Epithelial cell of prostate (primary cell): ENCODE measurements at places on chromosomes 7 and 10.

DNA sequence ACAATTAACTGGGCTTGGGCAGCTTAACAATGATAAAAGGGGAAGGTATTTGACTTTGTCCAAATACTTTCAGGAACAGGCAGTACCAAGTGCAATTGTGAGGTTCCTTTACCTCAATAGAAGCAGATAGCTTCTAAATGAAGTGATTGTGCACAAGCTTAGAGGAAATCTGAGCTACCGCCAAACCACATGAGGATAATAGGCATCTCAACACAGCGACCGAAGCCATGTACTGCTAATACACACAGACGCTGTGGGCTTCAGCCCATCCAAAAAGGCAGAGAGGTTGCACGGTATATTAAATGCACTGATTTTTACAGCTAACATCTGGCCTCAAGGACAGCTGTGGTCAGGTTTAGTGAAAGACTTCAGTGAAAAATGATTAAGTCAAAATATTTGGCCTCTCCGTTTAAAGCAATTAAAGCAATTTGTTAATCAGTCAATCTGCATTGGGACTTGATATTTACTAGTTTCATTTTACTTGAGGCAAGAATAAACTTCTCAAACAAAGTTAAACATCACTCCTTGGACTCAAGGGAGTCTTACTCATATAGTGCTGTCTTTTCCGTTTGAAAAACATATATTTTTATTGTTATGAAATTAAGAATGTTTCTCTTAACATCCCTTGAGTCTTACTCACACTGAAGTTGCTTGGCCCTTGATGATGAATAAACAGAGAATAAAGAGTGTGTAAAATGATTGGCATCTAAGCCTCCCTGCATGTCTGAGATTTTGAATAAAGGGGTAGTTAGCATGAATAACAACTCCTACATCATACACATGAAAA, 306.3 kb downstream of the C7orf25 start:
- DNase-seq: no peak

DNA sequence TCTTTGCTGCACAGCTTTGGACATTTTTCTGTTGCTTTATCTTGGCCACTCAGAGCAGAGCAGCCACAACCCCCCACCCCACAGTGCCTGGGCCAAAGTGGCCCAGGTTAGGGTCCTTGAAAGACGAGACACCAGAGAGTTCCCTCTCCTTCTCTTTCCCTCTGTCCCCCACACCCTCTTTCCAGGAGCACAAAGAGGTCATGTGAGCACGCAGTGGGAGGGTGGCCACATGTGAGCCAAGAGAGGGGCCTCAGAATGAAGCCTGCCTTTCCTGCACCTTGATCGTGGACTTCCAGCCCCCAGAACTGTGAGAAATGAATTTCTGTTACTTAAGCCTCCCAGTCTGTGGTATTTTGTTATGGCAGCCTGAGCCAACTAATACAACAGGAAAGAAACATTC, 14.6 kb upstream of the MSMB start:
- DNase-seq: no peak

- no peak for DNase-seq
Measured at GRCh38 chr7:138569418-138569817, 109.4 kb downstream of the TRIM24 start.

- DNase-seq: no peak
Measured at GRCh38 chr7:90726120-90726519, 130.0 kb downstream of the CDK14 start.

DNA sequence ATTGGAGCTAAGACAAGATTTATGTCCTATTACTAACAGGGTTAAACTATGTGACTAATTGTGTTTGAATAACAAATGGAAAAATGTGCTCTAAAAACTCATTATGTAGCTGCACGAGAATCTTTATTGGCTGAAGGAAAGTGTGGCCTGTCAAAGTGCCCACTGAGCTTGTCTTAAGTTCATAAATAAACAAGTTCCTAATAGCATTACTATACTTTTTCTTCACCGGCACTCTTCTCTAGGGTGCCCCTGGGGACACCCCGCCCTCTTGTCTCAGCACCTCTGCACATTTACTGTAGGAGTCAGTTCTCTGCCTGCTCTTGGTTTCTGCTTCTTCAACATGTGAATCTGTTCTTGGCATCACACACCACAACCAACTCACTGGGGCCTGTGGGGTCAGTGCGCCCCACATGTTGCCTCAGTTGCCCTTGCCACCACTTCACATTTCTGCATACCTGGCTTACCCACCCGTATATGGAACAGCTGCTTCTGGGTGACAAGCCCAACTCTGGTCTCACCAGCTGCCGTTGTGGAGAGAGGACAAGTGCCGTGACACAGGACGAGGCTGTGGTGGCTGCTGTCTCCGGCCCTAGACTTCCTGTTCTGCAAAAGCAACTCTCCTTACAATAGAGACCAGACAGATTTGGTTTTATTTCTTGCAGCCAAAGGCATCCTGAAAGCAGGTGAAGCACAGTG, 96.3 kb upstream of the DDC start:
- no peak for DNase-seq

- DNase-seq: no peak
Measured at GRCh38 chr7:4084271-4084670, 597.8 kb upstream of the FOXK1 start.

GRCh38 chr7:33982425-33982786, 77.1 kb downstream of the BMPER start:
- DNase-seq: peak; percentile 18

- DNase-seq: no peak
Measured at GRCh38 chr7:13098161-13098560, 410.7 kb downstream of the ARL4A start.

GRCh38 chr10:5854131-5854475, 35.6 kb downstream of the ANKRD16 start:
- no peak for DNase-seq

DNA sequence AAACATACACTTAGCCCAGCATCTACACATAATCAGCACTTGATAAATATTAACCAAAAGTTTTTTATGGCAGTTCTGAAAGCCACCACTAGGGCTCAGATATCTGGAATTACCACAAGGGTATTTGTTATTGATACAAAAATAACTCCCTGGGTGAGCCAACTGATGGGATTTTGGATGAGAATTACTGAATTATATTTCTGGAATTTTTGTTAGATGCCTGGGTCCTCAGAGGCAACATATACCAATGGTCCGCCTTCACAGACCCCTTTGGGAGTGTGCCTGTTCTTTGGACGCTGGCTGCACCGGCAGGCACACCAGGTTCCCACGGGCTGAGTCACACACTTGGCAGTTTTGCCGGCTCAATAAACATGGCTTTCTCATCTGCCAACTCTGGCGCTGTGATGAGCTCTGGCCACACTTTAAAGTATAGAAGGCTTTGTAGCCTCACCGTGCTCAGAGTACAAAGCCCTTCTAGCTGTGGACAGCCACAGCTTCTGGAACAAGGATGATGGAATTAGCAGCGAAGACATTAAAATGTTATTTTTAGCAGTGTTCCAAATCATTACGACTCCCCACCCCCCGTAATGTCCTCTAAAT, 24.5 kb upstream of the EEPD1 start:
- peak; percentile 64 for DNase-seq

- no peak for DNase-seq
Measured at GRCh38 chr10:60096761-60097513, 190.6 kb upstream of the CCDC6 start.

DNA sequence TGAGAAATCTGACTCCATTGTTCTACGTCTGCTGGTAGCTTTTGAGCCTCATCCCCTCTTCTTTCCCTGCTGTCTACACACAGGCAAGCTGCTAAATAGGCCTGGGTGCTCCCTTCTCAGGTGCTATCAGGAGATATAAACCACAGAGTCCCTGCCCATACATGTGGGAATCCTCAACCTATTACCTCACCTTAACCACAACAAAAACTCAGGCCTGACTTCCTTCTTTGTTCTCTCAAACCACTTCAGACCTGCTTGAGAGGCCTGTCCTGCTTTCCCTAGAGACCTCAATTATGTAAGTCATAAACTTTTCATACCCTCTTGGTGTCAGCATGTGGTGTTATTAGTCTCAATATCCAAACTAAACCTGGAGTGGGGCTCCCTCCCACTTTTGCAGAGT, 75.0 kb upstream of the MAGI2 start:
- peak; percentile 91 for DNase-seq

DNA sequence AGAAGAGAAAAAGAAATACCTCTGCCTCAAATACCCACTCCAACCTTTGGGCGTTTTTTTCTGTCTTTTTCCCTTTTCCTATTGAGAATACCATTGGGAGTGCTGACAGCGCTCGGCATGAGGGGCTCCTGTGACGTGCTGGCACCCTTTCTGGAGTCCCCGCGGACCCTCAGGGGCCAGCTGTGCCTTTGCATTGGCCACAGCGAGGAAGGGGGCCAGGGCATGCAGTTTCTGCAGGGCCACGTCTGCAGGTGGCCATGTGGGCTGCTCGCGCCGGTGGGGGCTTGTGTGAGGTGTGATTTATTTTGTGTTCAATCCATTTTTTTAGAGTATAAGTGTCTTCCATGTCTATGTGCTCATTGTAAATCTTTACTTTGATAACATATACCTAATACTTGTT, 57.4 kb downstream of the INPP5A start:
- no peak for DNase-seq

GRCh38 chr10:24771943-24772694, 48.4 kb upstream of the ARHGAP21 start:
- DNase-seq: no peak

DNA sequence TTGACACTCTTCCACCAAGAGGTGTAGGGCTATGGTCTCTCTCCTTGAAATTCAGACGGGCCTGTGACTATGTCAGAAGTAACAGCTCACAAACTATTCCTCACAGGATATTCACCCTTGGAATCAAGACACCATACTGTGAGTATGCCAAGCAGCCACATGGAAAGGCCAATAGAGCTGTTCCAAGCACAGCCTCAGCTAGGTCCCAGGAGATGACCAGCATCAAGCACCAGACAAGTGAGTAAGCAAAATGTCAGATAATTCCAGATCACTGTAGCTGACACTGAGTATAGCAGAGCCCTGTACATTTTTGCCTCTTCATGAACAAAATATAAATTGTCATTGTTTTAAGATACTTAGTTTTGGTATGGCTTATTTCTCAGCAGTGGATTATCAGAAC, 88.1 kb upstream of the KCND2 start:
- DNase-seq: no peak

GRCh38 chr7:138460649-138461607, 869 bp downstream of the TRIM24 start:
- DNase-seq: no peak

DNA sequence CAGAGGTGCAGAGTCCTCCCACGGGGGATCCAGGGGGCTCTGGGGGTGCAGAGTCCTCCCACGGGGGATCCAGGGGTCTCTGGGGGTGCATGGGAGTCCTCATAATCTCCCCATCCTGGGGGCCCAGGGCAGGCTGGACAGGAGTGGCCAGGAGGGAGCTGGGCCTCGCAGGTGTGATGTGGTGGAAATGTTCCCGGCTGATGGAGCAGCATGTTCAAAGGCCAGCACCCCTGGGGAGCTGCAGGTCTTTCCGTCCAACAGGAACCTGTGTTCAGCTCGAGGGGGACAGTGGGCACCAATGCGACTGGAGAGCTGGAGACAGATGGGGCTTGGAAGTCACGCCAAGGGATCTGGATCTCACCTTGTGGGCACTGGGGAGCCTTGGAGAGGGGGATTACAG, 38.5 kb upstream of the PSMG3 start:
- no peak for DNase-seq

GRCh38 chr7:105678811-105679495, 97.7 kb upstream of the EFCAB10 start:
- DNase-seq: no peak

DNA sequence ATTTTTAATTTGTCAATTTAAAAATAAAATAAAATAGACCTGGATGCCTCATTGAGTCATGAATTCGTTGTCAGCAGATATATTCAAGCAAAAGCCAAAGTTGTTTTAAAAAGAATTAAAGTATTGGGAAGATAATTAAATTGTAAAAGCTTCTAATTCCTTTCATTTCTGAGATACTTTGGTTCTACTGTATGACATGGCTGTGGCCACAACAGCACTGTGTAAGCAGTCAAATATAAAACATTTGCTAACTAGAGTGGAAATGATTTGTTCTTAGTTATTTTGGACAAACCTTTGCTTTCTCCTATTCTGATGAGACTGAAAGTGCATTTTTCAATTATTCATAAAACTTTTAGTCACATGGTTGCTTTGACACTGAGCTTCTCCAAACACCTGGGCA, 143.6 kb upstream of the FAM13C start:
- no peak for DNase-seq

DNA sequence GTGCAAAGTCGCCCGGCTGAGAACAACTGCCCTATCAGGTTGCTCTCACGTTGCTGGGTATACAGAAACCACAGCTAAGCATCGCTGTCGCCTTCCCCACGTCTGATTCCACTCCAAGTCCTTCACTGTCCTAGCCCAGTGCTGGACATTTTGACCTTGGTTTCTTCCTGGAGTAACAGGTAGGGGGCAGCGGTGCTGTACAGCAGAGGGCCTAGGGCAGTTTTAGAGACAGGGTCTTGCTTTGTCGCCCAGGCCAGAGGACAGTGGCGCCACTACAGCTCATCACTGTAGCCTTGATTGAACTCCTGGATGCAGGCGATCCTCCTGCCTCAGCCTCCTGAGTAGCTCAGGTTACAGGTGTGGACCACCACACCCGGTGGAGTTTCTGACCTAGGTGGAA, 2.6 kb downstream of the CLDN15 start:
- no peak for DNase-seq

- DNase-seq: no peak
Measured at GRCh38 chr10:62810156-62810902, 5.8 kb downstream of the ADO start.

- no peak for DNase-seq
Measured at GRCh38 chr7:82209179-82209747, 234.3 kb downstream of the CACNA2D1 start.

DNA sequence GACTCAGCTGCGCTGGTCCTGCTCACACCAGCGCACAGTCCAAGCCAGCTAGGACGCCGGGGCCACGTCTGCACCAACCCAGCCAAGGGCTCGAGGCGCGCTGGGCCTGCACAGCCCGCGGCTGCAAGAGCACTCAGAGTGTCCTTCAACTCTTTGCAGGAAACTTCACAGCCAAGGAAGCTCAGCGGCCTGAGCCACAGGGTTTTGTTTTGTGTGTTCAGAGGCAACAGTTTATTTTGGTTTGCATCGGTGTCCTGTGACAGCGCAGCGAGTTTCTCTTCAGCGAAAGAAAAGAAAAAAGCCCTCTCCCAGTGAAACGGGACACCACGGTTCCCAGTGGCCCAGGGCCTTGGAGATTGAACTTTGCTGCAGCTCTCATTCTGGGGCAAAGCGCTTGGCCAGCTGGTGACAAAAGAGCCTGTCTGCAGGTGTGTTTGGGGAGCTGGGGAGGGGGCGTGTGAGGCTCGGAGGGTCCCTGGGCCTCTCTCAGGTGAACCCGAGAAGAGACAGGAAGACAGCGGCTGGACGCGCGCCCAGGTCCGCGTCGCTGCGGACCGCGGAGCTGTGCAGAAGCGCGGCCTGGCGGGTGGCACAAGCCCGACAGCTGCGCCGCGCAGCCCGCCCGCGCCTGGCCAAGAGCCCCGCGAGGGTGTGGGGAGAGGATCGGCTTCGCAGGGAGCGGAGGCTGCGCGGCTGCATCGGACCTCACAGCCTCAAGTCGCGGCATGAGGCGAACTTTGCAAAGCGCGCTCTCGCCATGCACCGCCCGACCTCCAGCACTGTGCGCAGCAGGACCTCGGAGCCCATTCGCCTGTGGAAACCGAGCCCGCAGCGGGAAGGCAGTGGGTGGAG, 922 bp downstream of the CXCL12 start:
- DNase-seq: no peak

- peak; percentile 62 for DNase-seq
Measured at GRCh38 chr10:110414548-110415309, 83.0 kb upstream of the DUSP5 start.

- no peak for DNase-seq
Measured at GRCh38 chr10:20596065-20596755, 300.9 kb downstream of the NEBL start.

- peak; percentile 75 for DNase-seq
Measured at GRCh38 chr7:92875719-92876118, 39.3 kb upstream of the CDK6 start.
